Brain pericyte (primary cell): ENCODE measurements at places on chromosomes 5 and 9.

DNA sequence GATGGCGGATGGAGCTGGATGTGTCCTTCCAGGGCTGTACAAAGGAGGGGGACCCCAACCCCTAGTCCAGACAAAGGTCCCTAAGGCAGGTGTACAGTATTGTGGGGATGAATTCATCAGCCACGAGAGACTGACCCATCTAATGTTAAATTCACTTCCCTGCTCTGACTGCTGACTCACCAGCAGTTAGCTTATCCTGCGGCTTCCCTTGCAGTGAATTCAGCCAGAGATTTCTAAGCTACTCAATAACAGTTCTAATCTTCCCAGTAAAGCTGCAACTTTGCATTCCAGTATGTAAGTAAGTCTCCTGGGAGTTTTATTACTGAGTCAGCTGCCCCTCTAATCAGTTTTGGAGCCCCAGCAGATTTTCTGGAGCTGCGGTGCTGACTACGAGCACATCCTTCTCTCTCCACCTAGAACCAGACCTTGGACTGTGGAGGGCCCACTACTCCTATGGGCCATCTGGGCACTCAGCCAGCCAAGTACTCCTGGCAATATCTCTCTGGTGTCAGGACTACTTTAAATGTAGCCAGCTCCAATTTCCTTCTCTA, 16.1 kb downstream of the B4GALT1 start:
- peak; percentile 75 for DNase-seq

DNA sequence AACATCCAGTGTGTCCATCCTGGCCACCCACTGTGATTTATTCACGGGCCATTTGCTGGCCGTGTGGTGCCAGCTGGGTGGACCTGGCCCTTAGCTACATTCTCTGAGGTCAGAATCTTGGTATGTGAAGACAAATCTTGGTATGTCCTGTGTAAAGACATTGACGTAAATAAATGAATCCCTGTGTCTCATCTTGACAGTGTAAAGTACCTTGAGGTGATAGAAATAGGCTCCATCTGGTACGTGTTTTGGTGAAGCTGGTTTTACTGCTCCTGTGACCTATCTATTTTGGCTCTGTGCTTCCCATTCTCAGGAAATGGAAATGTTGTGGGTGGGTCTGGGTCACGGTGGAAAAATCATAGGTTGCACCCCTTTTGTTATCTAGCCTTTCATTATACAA, 245.4 kb upstream of the ANKH start:
- no peak for DNase-seq

DNA sequence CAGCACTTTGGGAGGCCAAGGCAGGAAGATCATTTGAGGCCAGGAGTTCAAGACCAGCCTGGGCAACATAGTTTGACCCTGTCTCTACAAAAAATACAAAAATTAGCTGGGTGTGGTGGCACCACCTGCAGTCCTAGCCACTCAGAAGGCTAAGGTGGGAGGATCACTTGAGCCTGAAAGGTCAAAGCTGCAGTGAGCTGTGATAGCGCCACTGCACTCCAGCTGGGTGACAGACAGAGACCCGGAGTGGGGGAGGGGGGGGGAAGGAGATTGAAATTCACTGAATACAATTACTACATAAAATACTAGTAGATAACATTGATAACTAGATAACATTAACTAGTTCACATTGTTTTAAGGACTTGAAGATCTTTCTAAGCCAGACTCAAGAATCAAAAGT, 345.6 kb downstream of the BNC2 start:
- DNase-seq, result no peak

DNA sequence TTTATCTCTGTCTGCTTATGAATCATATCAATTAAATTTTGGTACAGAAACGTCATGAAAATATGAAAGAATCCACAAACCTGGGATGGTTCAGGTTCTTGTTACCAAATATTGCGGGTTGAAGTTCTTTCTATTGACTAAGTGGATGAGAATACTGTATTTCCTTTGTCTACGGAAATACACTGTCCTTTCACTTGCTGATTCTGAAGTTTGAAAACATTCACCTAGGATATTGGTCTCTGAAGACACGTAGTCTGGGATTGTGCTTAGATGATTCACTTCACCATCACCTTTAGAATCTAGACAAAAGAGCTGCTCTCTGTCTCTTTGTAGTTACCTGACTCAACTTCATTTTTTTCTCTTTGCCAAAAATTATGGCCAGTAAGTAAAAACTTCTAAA, 222.4 kb downstream of the FBN2 start:
- DNase-seq, result no peak

DNA sequence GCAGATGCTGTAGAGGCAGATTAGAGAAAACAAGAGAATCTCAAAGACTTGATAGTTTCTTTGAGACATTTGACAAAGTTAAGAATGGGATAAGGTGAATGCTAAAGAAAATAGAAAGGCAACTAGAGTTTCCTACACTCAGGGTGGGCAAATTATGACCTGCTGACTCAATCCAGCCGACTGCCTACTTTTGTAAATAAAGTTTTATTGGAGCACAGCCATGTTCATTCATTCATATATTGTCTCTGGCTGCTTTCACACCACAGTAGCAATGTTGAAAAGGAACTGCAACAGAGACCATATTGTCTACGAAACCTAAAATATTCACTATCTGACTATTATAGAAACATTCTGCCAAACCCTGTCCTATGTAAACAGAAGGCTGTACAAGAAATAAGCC, 37.6 kb upstream of the TARS1 start:
- no peak for DNase-seq

DNA sequence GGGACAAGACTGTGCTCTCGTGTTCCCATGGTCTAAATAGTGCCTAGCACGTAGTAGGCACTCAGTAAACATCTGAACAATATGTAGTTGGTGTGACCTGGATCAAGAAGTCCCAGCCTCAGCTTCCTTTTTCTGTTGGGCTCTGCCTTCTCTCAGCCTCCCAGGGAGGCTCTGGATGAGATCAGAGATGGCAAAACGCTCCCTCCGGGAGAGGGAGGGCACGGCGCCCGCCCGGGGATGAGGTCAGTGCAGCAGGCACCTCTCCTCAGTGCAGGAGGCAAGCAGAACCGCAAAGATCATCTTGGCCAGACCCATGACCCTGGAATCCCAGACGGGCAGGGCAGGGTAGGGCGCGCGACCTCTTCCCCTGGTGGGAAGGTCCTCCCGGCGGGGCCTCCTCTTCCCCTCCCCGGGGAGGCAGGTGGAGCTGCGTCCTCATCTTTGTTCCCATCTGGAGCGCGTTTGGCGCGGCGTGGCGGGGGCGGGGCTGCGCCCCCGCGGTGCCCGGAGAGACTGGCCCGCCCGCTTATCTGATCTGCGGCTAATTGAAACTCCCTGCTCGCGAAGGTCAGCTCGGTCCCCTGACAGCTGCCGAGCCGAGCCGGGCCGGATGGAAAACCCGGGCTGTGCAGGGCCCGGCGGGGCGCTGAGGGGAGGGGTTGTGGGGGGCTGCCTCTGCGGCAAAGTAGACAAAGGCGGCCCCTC, 60.9 kb downstream of the CXXC5 start:
- DNase-seq, result peak; percentile 78

GRCh38 chr9:32171339-32171738, 213.1 kb upstream of the ACO1 start:
- DNase-seq, result no peak

DNA sequence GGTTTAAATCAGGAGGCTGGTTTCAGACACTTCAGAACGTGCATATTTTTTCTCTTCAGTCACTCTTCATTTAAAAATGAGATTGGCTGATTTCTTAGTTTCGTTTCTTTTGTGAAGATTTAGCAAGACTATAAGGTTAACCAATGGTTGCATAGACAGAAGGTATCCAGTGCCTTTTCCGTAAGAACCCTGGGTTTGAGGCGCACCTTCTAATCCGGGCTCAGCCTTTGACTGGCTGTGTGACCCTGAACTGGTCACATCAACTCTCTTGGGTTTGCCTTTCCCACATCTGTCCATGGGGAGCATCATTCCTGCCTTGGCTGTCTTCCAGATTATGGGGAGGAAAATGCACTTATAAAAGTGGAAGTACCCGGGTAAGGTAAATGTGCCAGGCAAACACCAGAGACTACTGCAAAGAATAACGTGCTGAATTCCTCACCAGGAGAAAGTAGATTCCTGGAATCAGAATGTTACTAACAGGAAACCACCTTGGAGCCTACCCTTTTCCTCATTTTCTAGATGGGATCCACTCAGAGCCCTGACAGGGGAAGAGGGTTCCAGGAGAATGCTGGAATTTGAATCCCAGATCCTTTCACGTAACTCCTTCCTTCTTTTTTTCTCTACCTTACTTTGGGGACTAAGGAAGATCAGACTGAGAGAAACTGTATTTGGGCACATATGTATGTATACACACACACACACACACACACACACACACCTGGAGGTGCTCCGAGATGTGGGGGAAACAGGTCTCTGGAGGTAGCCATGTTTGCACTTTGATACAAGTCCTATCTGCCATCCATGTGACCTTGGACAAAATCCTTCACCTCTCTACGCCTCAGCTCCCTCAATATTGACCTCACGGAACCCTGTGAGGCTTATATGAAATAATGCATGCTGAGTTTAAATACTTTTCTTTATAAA, 6.8 kb downstream of the HAND1 start:
- DNase-seq, result no peak

DNA sequence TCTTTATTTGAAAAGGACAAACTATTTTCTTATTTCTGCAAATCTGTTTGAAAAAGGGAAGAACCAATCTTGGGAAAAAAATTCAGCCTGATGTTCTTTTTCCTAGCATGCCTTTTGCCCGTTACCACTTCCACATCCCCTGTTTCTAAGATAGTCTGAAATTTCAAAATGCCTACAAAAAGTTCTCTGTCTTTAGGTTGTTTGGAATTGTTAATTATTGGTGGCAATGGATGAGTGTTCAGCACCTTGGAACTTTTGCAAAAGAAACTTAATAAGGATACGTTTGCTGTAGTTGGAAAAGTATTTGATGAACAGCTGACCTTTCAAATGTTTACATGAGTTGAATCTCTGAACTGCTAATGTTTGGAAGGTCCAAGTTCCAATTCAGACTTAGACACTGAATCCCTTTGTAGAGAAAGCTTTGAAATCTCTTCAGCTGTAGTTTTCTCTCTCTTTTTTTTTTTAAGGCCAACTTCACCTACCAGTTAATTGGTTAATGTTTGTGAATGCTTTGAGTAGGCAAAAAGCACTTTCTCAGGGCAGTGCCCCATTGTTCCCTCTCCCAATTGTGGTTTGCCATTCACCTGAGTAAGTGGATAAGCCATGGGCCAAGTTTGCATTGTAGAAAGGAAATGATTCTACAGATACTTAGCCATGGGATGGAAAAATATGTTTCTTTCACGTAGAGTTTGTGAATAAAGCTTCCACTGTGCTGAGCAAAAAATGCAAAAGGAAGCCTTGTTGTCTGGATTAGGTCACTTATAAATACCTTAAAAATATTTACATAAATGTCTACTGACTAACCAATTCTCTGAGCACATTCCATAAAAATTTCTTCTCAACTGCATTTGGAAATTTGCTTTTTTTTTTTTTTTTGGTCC, 156.4 kb upstream of the ELL2 start:
- DNase-seq, result no peak

GRCh38 chr9:116671605-116672004, 15.5 kb upstream of the TRIM32 start:
- no peak for DNase-seq

- no peak for DNase-seq
Observed at GRCh38 chr5:56985936-56986625, 34.2 kb upstream of the MIER3 start.

DNA sequence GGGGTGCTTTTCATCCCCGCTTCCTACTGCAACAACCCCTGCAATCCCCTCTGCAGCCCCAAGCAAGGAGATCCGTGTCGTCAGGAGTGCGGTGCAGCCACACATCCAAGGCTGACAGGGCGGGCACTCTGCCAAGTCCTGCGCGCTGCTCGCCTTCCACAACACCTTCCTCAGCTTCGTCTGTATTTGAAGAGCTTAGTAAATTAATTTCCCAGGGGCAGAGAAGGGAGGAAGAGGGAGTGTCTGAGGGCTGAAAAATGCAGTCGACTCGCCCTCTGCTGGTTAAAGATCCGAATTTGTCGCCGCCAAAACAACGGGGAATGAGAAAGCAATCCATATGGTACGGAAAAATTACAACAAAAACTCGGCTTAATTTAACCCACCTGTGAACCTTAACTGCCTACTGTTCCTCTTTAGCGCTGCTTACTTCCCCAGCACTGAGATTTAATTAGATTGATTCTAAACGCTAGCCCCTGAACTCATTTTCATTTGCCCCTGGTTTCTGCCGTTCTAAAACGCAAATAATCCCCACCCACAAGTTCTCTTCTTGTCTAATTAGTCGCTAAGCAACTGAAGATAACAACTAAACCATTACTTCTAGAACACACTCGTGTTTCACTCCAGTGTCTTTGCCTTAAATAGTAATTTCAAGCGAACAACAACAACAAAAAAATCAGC, 10.9 kb upstream of the PCDHB1 start:
- DNase-seq, result no peak

GRCh38 chr5:3913279-3913678, 317.6 kb downstream of the IRX1 start:
- DNase-seq, result no peak

GRCh38 chr9:4068914-4069313, 231.0 kb downstream of the GLIS3 start:
- DNase-seq, result no peak

- DNase-seq, result no peak
Observed at GRCh38 chr5:174234388-174234787, 188.9 kb downstream of the NSG2 start.

- DNase-seq, result no peak
Observed at GRCh38 chr5:40165106-40165788, 514.5 kb upstream of the PTGER4 start.

DNA sequence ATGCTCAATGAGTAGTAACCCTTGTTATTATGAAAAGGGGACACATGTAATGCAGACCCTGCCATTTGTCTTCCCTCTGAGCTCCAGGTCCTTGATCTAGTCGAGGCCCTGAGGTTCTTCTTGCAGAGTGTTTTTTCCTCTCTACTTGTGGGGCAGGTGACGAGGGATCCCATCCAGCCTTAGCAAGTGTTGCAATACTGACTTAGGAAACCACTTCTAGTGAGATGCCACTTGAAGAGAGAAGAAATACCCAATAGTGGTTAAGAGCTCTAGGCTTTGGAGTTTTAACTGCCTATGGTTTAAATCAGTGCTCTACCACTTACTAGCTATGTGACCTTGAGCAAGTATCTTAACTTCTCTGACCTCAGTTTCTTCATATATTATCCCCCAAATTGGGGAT, 10.2 kb downstream of the PPARGC1B start:
- DNase-seq, result no peak

DNA sequence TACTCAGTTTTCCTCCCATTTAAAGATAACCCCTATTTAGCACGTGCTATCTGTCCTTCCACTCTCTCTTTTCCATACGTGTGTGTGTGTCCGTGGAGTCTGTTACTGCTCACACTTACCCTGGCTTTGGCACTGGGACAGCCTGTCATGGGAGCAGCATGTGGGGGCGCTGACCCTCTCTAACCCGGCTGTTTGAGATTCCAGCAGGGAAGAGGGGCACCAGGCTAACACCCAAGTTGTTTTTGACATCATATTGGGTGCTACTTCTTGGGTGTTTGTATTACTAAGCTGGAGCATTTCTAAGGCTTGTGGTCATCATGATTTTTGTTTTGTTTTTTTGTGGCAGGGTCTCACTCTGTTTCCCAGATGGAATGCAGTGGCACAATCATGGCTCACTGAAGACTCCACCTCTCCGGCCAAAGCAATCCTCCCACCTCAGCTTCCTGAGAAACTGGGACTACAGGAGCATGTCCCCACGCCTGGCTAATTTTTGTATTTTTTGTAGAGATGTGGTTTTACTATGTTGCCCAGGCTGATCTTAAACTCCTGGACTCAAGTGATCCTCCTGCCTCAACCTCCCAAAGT, 56.9 kb upstream of the SIMC1 start:
- no peak for DNase-seq

- no peak for DNase-seq
Observed at GRCh38 chr5:57524348-57525060, 41.9 kb upstream of the ACTBL2 start.

- no peak for DNase-seq
Observed at GRCh38 chr9:12464400-12464799, 228.8 kb upstream of the TYRP1 start.
